H9 (cell line): ENCODE measurements at places on chromosomes 2 and 18. TPM values are rescaled to one million over a fixed set of nuclear protein-coding genes. Genes with fewer than 3 reads are reported as not detected.

- H3K4me1 ChIP-seq = peaks cover 22% of the 10 kb centered on the region
- no peak overlapping the region for H3K4me3 ChIP-seq
- H3K36me3 ChIP-seq = peaks cover 4% of the 10 kb centered on the region; the same call in 1 of the 2 replicates
Measured at GRCh38 chr2:11546072-11546471, 12.2 kb downstream of the GREB1 start.

The IL18R1 gene
- total RNA-seq = not detected in 2 replicates

The SCN2A gene
- 0.24 and 0.46 TPM in 2 replicates for total RNA-seq

The IL1F10 gene
- not detected in 2 replicates for total RNA-seq
